ENCODE measurements at places on chromosomes 13 and 19.

GRCh38 chr13:30443957-30444404, 21.7 kb downstream of the UBE2L5 start:
- DNase-seq: no peak

GRCh38 chr13:56349866-56350265, 790.9 kb upstream of the PRR20A start:
- no peak for DNase-seq

- no peak for DNase-seq
Observed at GRCh38 chr19:31648347-31648746, 299.1 kb upstream of the TSHZ3 start.

DNA sequence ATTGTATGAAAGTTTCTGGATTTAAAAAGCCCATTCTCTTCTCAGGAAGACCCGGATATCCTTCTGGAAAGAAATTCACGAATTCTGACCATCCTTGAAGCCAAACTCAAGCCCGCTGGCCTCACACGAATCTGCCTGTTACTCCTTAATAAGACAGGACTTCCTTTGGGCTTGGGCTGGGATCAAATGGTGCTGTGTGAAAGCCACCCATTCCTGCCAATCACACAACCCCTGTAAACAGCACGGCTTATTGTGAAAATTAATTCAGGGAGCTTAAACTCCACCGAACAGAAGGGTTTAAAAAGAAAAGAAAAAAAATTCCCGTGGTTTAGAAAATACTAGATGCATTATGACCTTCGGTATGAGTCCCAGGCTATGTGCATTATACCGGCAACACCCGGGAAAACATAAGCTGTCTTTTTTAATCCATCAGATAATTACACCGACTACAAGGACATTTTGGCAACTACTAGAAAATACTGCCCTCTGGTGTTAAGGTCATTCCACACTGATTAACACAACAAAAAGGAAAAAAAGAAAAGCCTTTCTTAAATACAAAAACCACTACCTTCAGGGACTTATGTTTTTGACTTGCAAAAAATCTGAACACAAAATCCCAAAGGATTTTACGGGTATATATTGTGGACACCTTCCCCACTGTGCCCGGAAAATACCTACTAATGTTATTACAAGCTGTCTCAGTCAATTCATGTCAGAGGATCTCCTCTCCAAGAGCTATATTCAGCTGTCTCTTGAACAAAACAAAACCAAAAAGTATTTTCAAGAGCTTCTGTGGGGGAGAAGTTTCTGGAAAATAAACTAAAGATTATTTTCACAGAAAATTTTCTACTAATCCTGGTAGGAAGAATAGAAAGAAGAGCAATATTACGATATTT, 76.0 kb upstream of the LSM14A start:
- DNase-seq: no peak

DNA sequence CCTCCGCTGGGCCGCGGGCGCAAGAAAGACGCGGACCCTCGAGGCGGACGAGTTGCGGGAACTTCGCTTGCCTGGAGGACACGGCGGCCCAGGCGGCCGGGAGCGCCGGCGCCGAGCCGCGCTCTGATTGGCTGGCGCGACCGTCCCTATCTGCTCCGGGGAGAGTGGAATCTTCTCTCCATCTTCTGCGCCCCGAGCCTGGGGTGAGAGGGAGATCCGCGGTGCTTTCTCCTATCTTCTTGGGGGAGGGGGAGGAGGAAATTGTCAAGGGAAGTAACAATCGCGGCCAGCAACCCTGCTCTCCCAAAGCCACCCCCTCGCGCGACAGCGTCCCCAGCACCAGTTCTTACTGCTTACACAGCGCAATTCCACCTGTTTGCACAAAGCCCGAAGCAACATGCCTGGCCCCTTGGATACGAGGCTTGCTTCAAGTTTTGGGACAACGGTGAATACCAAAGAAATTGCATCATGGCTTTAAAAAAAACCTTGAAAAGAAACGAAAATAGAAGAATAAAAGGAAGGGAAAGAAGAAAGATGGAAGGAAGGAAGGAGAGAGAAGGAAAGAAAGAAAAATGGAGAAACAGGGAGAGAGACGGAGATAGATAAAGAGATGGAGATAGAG, 4.8 kb downstream of the SOX21 start:
- peak; percentile 22 for DNase-seq

DNA sequence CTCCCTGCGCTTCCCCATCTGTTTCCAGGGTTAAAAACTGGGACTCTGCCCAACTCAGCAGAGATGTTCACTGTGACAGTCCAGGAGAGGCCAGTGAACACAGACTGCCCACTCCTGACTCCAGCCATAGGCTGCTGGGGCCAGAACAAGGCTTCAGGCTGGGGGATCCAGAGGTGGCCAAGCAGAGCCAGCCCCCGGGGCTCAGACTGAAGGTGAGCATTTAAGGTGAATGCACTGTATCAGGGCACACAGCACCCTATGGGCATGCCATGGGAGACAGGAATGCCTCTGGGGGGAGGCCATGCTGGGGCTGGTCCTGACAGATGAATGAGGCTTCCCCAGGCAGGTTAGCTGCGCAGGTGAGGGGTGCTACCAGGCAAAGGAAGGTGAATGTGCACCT, 96.4 kb downstream of the TUBA3C start:
- no peak for DNase-seq
